T-helper 22 cell (primary cell): ENCODE measurements at places on chromosomes 5 and 9.

- no peak for DNase-seq
Measured at GRCh38 chr9:111271481-111272080, 58.4 kb downstream of the OR2K2 start.

GRCh38 chr5:76546497-76547102 is 76.6 kb downstream of the F2RL2 start:
- peak; percentile 29 for DNase-seq

GRCh38 chr5:118620233-118620632 is 368.1 kb downstream of the DTWD2 start:
- no peak for DNase-seq

GRCh38 chr5:126544087-126544740 is 50.8 kb downstream of the ALDH7A1 start:
- no peak for DNase-seq

GRCh38 chr9:112846528-112847488 is 43.9 kb downstream of the SLC46A2 start:
- DNase-seq: no peak

DNA sequence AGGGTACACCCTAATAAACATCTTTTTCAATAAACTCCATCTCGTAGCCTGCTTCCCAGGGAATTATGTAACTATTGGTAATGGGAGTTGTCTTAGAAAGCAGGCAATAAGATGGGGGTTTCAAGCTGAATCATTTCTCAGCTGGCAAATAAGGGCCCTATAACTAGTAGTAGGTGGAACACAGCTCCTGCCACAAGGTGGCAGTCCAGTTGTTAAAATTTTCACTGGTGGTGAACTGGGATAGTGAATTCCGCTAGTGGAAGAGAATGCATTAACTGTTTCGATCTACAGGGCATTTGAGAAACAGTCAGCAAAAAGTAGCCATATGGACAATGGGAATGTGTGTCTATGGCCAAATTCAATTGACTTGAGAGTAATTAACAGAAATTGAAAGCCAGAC is 27.7 kb downstream of the PCDHB15 start:
- DNase-seq: no peak

DNA sequence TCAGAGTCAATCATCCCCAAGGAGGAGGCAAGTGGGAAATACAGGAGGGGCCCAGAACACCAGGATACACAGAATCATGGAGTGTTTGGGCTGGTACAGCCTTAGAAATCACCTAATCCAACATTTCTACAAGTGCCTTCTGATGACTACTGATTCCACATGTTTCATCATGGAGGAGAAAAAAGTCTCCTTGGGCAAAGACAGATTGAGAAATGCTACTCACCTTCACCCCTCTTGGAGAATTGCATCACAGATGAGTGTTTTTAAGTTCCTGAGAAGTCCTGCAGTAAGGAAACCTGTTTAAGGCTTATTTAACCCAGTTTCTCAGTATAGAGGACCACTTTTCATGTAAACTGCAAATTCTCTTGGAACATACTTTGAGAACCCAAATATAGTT is 2.2 kb upstream of the SLIT3 start:
- DNase-seq: no peak

DNA sequence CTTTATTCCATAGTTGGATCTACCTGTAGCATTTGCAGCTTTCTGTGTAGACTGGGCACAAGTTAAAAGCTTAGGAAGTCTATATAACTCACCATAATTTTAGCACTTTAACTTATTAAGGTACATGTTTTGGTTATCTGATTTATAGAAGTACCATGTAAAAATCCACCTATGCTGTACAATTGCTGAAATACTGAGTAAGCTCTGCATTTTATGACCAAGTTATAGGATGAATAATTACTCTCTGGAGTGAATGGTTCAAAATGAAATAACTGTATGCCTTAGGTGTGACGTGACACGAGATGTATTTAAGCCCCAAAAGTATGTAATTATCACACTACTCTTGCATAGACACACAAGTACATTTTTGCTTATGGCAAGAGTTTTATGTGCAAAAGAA is 22.1 kb downstream of the ZSWIM6 start:
- no peak for DNase-seq
